ENCODE measurements at places on chromosomes 2 and 18.

- no peak for DNase-seq
Observed at GRCh38 chr18:79515944-79516351, 120.2 kb downstream of the NFATC1 start.

GRCh38 chr2:48399828-48400552, 130.0 kb upstream of the STON1 start:
- no peak for DNase-seq

- no peak for DNase-seq
Observed at GRCh38 chr2:80475970-80476369, 171.4 kb upstream of the LRRTM1 start.

GRCh38 chr2:158381205-158381604, 75.3 kb downstream of the CCDC148 start:
- DNase-seq: no peak

DNA sequence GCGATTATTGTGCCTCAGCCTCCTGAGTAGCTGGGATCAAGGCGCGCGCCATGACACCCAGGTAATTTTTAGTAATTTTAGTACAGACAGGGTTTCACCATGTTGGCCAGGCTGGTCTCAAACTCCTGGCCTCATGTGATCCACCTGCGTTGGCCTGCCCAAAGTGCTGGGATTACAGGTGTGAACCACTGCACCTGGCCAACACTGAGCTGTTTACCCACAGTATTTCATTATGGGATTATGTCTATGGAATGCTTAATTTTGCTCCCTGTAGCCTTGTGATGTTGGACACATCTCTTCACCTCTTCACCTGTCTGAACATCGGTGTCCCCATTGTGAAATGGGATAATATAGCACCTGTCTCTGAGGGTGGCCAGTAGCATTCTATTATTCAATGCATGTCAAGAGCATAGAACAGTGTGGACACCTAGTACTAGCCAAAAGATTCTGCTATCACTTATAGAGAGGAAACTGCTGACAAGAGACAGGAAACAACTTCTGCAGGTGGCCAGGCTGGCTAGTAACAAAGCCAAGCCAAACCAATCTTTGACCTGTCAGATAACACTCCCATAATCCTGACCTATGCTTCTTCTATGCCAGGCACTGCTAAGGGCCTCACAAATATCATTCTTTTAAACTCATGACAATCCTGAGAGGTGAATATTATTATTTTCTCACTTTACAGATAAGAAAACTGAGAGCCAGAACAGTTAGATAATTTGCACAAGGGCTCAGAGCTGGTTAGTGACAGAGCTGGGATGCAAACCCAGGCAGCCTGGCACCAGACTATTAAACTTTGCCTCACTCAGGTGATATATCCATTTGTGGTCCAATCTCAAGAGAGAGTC, 29.4 kb upstream of the REEP1 start:
- no peak for DNase-seq

DNA sequence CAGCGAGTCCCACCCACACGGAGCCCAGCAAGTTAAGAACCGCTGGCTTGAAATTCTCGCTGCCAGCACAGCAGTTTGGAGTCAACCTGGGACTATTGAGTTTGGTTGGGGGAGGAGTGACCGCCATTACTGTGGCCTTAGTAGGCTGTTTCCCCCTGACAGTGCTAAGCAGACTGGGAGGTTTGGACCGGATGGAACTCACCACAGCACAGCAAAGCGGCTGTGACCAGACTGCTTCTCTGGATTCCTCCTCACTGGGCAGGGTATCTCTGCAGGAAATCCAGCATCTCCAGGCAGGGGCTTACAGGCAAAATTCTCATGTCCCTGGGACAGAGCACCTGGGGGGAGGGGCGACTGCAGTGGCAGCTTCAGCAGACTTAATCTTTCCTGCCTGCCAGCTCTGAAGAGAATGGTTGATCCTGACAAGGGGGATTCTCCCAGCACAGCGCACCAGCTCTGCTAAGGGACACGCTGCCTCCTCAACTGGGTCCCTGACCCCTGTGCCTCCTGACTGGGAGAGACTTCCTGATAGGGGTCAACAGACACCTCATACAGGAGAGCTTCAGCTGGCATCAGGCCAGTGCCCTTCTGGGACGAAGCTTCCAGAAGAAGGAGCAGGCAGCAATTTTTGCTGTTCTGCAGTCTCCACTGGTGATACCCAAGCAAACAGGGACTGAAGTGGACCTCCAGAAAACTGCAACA, 425.4 kb downstream of the NYAP2 start:
- no peak for DNase-seq
